ENCODE measurements at places on chromosomes 2 and 18.

- DNase-seq, result no peak
Measured at GRCh38 chr18:62939926-62940325, 224.6 kb downstream of the PHLPP1 start.

- DNase-seq, result no peak
Measured at GRCh38 chr18:45163871-45164270, 451.4 kb upstream of the SLC14A2 start.

GRCh38 chr2:152015552-152015951, 83.3 kb downstream of the CACNB4 start:
- DNase-seq, result no peak

DNA sequence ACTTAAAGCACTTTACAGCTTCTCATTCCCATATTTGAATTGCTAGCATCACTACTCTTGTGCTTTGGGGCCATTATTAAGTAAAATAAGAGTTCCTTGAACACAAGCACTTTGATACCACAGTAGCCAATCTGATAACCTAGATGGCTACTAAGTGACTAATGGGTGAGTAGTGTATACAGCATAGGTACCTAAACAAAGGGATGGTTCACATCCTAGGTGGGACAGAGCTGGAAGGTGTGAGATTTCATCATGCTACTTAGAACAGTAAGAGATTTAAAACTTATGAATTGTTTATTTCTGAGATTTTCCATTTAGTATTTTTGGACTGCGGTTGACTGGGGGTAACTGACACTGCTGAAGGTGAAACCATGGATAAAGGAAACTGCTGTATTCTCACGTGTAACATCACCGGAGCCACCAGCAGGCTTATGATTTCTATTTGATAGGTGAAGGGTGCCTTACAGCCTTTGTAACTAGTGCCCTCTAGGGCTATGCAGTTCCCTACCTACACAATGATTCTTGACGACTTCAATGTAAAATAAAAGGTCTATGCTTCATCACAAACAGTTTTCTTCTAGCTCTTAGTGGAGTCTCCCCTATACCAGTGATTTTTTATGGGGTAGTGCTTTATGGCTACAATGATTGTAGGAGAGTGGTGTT, 22.1 kb upstream of the CRIM1 start:
- peak; percentile 39 for DNase-seq

DNA sequence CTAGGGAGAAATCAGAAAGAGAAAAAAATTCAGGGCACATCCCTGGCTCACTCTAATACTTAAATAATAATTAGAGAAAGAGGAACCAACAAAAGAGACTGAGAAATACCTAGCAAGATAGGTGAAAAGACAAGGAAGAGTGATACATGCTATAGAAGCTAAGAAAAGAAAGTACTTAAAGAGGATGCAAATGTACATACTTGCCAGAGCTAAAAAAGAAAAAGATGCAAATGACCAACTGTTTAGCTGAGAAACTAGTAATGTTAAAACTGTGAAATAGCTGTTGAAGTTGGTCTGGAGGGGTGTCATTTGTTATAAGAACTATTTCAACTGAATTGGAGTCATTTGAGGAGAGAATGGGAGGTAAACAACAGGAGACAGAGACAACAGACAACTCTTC, 412.2 kb downstream of the SPAG16 start:
- no peak for DNase-seq

DNA sequence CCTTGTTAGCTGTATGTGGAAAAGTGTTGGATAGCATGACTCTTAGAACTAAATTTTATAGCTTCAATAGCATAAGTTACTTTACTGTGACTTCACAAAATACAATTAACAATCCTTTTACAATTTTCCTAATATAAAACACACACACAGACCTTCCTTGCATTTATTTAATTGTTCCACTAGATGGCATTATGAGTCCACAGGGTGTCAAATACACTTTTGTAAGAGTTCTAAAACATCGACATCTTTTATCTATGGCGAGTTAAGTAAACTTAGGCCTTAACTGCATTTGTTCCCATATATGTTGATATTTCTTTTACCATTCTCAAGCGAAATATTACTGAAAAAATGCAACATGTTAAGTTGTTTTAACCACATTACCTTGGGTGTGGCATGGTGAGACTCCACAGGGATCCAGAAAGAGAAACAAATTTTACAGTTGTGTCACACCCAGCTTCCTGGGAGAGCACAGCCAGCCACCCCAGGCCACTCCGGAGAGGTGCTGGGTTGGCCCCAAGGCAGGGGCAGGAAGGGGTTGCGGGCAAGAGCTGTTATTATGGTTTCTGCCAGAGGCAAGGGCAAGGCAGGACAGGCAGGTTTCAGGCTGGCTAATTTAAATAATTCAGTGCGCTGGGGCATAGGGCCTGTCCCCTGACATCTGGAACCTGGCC, 312.4 kb upstream of the MC4R start:
- peak; percentile 53 for DNase-seq

All from RKO (cell line).